ENCODE measurements at places on chromosomes 4 and X.

GRCh38 chr4:184574861-184575260 is 74.4 kb downstream of the CASP3 start:
- peaks cover 3% of the 10 kb centered on the region for H3K36me3 ChIP-seq
- no peak overlapping the region for H3K4me3 ChIP-seq

- no peak overlapping the region for H3K27ac ChIP-seq
- DNase-seq, result no peak
- H3K27me3 ChIP-seq, result peaks cover 2% of the 10 kb centered on the region
- no peaks in the 10 kb centered on the region for H3K36me3 ChIP-seq
Measured at GRCh38 chr4:71732066-71732465, 51.8 kb downstream of the GC start.

GRCh38 chr4:117010671-117011070 is 74.7 kb downstream of the TRAM1L1 start:
- no peak overlapping the region for H3K4me3 ChIP-seq
- no peaks in the 10 kb centered on the region for H3K4me1 ChIP-seq
- H3K27ac ChIP-seq, result no peak overlapping the region
- no peaks in the 10 kb centered on the region for H3K36me3 ChIP-seq
- no peaks in the 10 kb centered on the region for H3K27me3 ChIP-seq

DNA sequence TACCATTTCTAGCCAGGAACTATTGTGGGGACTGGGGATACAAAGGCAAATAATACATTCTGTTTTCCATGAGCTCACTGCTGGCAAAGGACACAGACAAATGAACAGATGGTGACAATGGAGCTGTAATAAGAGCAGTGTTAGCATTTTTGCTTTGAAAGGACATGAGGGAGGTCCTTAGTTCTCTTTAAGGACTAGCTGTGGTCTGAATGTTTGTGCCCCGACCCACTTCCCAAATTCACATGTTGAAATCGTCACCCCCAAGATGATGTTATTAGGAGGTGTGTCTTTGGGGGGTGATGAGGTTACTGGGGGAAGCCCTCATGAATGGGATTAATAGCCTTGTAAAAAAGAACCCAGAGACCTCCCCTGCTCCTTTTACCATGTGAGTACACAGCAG is 30.3 kb downstream of the CCNG2 start:
- H3K4me1 ChIP-seq, result no peaks in the 10 kb centered on the region
- no peak overlapping the region for H3K27ac ChIP-seq
- peaks cover 12% of the 10 kb centered on the region for H3K27me3 ChIP-seq
- no peak overlapping the region for H3K4me3 ChIP-seq

DNA sequence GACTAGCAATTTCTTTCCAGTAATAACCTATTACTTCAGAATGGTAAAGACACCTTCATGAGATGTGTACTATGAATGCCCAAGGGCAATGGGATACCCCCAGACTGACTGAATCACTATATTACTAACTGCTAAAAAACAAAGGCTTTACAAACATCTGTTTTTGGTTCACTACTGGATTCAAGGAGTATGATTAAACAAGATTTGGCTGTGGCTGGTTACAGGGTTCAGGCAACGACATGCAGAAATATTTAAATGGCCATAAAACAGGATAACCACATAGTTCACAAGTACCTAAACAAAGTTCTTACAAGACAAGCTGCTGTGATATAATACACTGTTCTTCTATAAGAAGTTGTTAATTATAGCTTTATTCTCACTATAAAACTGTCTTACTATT is 128.2 kb downstream of the FRYL start:
- H3K27me3 ChIP-seq, result no peaks in the 10 kb centered on the region
- DNase-seq, result no peak
- peaks cover 44% of the 10 kb centered on the region for H3K4me1 ChIP-seq
- H3K36me3 ChIP-seq, result peaks cover 12% of the 10 kb centered on the region
- peak overlapping the region; percentile 20 for H3K27ac ChIP-seq

DNA sequence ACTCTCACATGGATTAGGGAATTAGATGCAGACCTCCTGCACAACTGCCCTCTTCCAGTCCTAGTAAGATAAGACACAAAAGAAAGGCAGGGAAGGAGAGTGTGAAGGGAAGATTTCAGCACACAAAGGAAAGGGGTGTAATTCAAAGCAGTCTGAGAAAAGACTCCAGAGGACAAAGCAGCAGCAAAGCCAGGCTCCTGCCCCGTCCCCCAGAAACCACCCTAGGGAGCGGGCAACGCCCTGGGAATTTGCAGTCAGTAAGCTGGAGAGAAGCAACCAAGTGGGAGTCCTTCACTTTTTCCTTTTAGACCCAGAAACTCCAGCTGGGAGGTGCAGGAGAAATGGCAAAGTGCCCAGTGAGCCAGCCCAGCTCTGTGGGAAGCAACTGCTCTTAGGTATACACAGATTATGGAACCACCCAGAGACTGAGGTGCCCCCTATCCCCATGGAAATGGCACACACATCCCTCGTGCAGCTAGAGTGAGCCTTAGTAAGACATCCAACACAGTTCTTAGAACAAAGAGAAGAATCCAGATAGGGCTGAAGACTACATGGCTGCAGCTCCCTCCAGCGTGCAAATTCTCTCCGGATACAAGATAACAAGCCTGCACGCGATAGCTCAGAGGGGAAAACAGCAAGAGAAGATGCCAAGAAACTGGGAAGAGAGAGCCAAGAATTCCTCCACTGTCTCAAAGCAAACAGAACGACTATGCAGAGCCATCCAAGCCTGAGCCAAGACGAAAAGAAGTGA is 26.5 kb upstream of the IRAK1 start:
- no peak for DNase-seq
- no peak overlapping the region for H3K27ac ChIP-seq
- no peaks in the 10 kb centered on the region for H3K27me3 ChIP-seq
- H3K4me1 ChIP-seq, result peaks cover 7% of the 10 kb centered on the region

DNA sequence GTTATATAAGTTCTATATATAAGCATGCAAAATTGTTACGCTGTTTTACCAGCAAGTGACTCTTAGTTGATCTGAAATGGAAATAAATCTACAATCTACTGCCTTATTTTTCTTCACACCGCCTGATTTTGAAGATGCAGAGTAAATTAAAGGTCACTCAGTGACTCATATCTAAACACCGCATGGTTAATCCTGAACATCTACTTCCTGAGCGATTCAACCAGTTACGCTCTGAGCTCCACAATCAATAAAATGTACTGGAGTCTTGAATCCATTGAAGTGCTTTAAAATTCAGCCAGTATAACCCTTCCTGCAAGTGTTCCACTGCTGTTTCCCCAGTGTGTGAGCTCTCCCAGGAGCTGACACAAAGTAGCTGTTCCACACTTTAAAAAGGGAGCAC is 192.8 kb downstream of the SLC7A11 start:
- H3K36me3 ChIP-seq, result no peaks in the 10 kb centered on the region
- no peak overlapping the region for H3K4me3 ChIP-seq
- H3K27me3 ChIP-seq, result peaks cover 2% of the 10 kb centered on the region
- no peak overlapping the region for H3K27ac ChIP-seq

DNA sequence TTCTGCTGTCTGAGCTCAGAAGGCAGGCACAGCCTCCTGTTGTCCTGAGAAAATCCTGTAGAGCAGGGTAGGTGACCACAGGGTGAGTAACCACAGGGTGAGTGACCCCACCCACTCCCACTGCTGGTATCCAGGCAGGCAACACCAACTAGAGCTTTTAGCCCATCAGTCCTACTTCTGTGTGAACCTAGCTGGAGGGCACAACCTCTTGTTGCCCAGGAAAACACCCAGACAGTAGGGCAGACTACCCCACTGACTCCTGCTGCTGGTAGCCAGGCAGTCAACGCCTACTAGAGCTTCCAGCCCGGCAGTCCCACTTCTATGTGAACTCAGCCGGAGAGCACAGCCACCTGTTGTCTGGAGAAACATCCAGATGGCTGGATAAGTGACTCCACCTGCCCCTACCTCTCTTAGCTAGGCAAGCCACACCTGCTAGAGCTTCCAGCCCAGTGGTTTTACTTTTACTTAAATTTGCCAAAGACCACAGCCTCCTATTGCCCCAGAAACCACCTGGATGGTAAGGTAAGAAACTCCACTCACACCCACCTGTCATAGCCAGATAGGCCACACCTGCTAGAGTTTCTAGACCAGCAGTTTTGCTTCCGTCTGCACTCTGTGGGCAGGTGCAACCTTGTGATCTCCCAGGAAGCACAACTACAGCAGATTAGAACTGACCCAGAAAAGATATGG is 371.6 kb downstream of the INPP4B start:
- H3K27ac ChIP-seq, result no peak overlapping the region
- H3K4me1 ChIP-seq, result peaks cover 15% of the 10 kb centered on the region
- no peaks in the 10 kb centered on the region for H3K36me3 ChIP-seq
- no peak overlapping the region for H3K4me3 ChIP-seq

Data from activated T-helper 1 cell treated with anti-CD3 and anti-CD28 coated beads, Interleukin-12 subunit alpha, Interleukin-12 subunit beta, Interleukin-2, Interleukin-4 antibody, amounts not matched to agents 30 ng/mL and 10 ng/mL and 1 ng/mL, durations not matched to agents 14 hours and 24 hours and 36 hours (primary cell).